ENCODE measurements at places on chromosomes 12 and 14.

DNA sequence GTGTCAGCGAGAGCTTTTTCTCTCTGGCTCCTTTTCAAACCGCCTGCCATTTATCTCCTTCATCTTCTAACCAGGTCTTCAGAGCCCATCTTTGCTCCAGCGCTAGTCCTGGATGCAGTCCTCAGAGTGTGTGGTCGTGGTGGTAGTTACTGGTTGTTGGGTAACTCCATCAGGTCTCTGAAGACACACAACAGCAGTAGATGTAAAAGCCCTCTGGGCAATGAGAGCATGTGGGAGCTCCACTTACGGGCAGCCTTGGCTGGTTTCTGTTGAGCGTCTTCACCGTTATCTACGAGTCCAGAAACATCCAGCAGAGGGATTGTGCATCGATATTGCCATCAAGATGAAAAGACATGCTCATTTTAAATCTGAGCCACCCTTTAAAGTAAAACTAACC is 61.2 kb downstream of the FBXL14 start:
- no peak for DNase-seq

DNA sequence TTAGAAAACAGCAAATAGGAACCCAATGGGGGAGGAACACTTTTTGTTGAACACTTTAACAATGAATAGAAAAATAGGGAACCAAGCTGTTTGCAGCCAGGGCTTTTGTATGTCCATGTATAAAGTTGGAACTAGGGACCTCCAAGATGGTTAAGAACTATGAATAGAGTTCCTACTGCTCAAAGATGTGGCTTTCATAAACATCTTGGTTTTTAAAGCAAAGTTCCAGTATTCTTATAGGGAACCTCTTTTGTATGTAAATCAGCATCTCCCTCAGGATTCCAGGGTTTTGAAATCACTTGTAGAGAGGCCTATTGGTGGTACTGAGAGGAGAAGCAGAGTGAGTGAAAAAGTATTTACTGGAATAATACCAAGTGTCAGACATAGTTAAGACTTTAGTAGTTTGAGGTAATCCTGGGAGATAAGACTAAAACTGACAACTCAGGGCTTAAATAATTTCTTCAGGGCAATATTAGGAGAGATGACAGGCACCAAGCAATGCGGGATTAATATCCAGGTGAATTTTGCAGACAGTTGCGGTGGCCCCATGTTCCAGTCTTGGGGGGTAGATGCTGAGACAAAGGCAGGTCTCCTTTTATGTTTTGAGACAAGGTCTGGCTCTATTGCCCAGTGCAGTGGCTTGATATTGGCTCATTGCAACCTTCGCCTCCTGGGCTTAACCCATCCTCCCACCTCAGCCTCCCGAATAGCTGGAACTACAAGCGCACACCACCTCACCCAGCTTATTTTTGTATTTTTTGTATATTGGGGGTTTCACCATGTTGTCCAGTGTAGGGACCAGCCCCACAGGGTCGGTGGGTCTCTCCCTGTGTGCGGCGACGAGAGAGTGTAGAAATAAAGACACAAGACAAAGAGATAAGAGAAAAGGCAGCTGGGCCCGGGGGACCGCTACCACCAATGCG is 10.4 kb upstream of the EID3 start:
- no peak for DNase-seq

GRCh38 chr14:59245809-59246295 is 57.4 kb downstream of the DAAM1 start:
- no peak for DNase-seq

DNA sequence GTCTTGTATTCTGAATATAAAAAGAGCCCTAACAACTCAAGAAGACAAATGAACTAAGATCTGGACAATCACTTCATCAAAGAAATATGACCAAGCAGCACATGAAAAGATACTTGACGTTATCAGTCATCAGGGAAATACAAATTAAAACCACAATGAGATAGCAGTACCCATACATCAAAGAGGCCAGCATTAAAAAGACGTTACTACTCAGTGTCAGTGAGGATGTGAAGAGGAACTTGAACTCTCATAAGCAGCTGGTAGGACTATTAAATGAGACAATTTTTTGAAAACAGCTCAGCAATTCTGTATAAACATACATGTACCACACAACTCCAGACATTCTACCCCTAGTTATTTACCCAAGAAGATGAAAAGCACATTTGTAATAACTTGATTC is 55.9 kb downstream of the FERMT2 start:
- DNase-seq: no peak

GRCh38 chr12:50066402-50066801 is 9.0 kb downstream of the ASIC1 start:
- no peak for DNase-seq

DNA sequence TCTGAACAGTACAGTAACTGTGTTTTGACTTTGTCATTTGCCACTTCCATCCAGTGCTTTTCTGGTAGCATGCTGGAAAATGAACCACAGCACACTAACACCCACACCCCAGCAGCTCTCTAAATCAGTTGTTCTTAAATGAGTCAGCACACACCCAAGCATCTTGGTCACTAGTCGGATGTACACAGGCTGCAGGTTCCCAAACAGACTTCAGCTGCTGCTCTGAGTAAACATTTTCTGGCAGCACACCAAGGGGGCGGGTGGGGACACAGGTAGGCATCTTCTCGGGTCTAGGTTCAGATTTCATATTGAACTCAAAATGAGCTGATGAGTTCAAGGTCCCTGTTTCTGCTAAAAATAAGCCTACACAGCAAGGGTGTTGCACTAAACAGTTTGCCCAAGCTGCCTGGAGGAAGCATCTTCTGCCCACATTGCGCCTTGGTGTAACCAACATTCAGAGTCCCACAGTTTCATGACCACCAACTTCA is 39.8 kb downstream of the IFNG start:
- no peak for DNase-seq

Measured in colonic mucosa (tissue), 4 donors.